ENCODE measurements at places on chromosomes 12 and 14.

GRCh38 chr14:88422047-88422446 is 36.6 kb downstream of the SPATA7 start:
- DNase-seq = no peak

- DNase-seq = no peak
These were observed 671 bp upstream of the AQP2 start for GRCh38 chr12:49949866-49950265.

- no peak for DNase-seq
These were observed 37.1 kb downstream of the FUT8 start for GRCh38 chr14:65449647-65450046.

- no peak for DNase-seq
These were observed 11.7 kb downstream of the CINP start for GRCh38 chr14:102351023-102351422.

- DNase-seq = no peak
These were observed 79.0 kb upstream of the KCNA1 start for GRCh38 chr12:4830556-4831210.

Measured in liver (tissue), 10 donors.